ENCODE measurements at places on chromosomes 11 and 22. TPM values are rescaled to one million over a fixed set of nuclear protein-coding genes. Genes with fewer than 3 reads are reported as not detected.

- no peak for DNase-seq
Observed at GRCh38 chr22:35632935-35633334, 15.3 kb upstream of the APOL6 start.

DNA sequence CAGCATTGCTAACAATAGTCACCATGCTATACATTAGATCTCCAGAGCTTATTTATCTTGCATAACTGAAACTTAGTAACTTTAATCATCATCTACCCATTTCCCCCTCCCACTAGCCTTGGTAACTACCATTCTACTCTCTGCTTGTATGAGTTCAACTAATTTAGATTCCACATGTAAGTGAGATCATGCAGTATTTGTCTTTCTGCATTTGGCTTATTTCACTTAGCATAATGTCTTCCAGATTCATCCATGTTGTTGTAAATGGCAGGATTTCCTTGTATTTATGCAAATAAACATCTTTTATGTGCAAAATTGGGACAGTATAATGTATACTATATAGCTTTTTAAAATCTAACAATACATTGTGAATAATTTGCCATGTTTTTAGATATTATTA is 66.0 kb upstream of the ZBED5 start:
- no peak for DNase-seq

DNA sequence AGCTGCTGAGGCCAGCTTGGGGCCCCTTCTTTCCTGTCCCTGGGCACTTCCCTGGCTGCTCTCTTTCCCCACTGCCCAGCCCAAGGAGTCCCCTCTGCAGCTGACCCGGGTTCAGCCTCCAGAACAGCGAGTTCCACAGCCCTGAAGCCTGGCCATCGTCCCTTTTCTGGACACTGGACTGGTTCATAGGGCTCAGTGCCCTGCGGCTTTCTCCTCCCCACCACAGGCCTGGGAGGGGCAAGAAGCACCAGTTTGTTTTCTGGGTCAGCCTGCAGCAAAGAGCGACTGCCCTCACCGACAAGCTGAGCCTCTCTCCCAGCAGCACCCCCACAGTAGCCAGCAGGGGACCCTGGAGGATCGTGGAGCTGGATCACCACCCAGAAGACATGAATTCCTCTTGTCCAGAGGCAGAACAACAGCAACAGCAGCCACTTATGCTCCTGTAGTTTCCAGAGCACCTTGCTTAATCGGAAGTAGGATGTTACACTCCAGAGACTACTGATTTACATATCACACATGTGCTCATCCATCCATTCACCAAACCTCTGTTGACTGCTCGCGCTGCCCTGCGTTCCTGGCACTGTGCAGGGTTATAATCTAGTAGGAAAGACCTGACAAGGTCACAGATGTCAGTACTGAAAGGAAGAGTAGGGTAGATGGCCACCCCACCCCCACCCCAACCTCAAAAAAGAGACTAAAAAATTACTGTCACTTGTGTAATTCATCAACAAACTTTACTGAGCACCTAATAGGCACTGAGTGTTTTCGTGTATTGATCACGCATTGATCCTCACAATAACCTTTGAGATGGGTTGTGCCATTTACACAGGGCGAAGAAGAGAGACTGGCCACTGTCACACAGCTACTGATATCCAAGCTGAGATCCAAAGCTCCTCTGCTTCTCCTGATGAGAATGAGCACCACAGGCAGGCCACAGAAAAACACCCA is 13.0 kb upstream of the CXCR5 start:
- no peak for DNase-seq

GRCh38 chr11:90737444-90738050 is 514.7 kb upstream of the CHORDC1 start:
- no peak for DNase-seq

DNA sequence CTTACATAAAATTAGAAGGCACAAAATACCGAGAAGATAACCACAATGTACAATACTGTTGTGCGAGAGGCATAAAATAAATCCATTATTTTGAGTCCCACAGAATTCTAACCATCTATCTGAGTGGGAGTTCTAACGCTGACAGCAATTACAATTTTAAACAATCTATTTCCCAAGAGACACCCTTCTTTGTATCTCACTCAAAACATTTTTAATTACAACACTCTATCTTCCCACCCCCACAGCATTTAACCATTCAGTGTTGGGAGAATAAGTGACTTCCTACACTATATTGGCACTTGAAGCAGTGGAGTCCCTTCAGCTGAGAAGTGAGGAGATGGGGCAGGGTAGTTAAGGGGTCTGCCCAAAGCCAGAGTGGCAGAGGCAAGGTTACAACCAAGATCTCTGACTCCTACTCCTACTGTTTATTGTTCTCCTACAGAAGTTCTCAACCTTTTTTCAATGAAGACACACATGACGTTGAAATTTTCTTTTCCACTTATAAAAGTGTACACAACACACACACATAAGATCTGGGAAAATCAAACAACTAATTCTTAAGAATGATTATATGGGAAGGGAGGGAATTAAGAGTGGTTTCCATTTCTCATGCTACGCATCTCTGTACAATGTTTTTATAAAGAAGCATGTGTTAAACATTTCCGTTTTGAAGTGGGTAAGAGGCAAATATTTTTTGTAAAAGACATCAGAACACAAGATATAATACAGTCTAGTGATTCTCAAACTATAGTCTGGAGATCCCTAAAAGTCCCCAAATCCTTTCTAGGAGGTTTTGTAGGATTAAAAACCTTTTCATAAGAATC is 10.9 kb downstream of the SLC25A17 start:
- DNase-seq = no peak

GRCh38 chr11:26994631-26995095 is 751 bp downstream of the FIBIN start:
- DNase-seq = no peak

DNA sequence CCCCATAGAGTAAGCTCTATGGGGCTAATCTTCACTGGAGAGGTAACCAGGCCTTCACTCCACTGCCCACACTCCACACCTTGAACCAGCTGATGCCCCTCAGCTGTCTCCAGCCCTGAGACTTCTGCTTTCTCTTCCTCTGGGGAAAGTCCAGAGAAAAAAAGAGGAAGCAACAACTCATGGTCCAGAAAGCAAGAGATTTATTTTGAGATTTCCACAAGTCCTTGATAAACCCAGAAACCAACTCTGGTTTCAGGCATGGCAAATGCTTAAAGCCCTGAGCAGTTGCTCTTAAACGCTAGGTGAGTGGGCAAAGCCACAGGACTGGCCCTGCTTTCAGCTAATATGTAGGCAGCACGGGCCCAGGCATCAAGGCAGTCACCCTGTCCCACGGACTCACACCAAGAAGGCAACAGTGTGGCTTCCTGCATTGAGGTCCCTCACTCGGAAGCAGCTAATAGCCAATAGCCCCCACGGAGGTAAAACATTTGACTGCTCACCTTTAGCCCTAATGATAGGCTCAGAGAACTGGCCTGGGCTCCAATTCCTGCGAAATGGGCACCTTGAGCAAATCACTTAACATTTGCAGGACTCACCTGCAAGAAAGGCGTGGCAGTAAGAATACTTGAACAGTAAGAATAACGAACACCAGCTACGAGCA is 4.3 kb downstream of the CYB561A3 start:
- no peak for DNase-seq

DNA sequence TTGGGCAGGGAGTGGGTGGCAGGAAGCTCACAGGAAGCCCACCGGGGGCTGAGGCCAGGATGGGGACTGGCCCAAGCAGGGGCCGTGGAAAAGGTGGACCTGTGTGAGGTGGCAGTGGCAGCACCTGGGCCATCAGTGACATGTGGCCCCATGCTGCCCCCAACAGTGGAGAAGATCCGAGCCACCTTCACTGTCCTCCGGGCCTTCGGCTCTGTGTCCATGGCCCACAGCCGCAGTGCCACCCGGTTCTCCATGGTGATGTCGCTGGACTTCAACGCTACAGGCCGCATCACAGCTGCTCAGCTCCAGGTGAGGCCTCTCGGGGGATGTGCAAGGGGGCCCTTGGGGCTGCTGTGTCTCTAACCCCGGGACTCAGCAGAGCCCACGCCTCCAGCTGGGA is 37.9 kb downstream of the MYO18B start:
- DNase-seq = no peak

GRCh38 chr11:60078745-60079144 is 9.7 kb upstream of the MS4A2 start:
- no peak for DNase-seq

- no peak for DNase-seq
Observed at GRCh38 chr22:48781868-48782267, 1045.8 kb downstream of the BRD1 start.

DNA sequence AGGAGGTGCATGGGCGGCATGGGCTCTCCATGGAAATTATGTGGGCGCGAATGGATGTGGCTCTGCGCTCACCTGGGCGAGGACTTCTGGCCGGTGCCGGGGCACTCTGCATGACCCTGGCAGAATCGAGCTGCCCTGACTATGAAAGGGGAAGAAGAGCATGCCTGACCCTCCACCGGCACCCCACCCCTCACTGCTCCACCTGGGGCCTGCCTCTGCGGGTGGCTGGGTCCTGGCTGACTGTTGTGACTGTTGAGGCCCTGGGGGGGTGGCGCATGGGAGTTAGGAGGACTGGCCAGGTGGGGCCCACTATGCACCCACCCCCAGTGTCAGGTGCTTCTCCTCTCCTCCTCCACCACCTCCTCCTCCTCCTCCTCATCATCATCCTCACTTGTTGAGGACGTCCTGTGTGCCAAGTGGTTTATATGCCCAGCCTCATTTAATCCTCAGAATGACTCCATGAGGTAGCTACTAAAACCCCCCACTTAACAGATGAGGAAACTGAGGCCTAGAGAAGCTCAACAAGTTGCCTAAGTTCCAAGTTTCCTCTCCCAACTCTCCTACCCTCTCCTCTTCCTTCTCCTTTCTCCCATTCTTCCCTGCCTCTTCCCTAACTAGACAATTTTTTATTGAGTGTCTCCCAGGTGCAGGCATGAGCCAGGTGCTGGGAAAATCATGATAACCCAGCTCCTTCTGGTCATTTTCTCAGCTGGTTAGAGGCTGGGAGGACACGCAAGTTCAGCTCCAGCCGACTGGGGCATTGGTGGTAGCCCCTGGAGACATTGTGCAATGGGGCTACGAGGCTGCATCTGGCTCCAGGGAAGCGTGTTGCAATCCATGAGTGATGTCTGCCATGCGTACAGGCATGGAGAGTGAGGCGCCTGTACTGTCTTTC is 2.3 kb downstream of the MYEOV start:
- DNase-seq = no peak

GRCh38 chr22:25749420-25750169 is 7.6 kb downstream of the MYO18B start:
- DNase-seq = no peak

DNA sequence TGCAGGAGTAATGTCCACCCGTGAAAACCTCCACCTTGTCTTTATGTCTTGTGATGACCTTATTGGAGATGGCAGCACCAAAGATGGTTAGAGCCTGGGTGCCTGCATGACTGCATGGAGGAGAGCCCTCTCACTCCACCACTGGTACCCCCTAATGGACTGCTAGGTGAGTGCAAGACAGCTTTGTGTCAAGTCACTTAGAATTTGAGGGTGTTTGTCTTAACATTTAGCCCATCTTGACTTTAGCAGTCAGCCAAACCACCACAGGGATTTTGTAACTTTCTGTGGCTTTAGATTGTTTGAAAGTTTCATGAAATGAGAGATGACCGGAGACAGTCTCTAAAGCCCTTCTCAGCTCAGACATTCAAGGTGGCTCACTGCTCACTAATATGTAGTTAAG is 232.9 kb upstream of the NCAM1 start:
- DNase-seq = no peak

GRCh38 chr22:23280356-23281052 is 100.2 kb downstream of the BCR start:
- no peak for DNase-seq

- no peak for DNase-seq
Observed at GRCh38 chr11:128518493-128519207, 68.7 kb downstream of the ETS1 start.

GRCh38 chr11:131481303-131481702 is 110.9 kb downstream of the NTM start:
- no peak for DNase-seq

GRCh38 chr22:36584666-36585065 is 55.7 kb upstream of the EIF3D start:
- no peak for DNase-seq

DNA sequence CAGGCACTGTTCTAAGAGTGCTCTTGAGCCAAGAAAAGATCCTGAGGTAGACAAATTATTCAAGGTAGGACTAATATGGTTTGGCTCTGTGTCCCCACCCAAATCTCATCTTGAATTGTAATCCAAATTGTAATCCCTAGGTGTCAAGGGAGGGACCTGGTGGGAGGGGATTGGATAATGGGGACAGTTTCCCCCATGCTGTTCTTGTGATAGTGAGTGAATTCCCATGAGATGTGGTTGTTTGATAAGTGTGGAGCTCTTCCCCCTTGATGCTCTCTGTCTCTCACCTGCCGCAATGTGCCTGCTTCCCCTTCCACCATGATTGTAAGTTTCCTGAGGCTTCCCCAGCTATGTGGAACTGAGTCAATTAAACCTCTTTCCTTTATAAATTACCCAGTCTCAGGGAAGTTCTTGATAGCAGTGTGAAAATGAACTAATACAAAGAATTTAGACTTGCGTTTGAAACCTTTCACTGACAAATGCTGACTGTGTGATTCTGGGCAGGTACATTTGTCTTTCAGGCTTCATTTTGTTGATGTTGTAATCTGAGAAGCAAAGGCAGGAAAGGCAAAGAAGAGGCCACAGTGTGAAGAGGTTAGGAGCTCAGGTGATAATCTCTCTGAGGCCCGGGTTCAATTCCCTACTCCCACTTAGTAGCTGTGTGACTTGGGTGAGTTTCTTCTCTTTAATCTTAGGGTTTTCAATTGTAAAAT is 115.8 kb upstream of the PAX6 start:
- DNase-seq = no peak

- no peak for DNase-seq
Observed at GRCh38 chr11:73361953-73362776, 14.0 kb upstream of the RELT start.

- DNase-seq = no peak
Observed at GRCh38 chr11:25733777-25734176, 598.2 kb upstream of the ANO3 start.

PAMR1 gene
- total RNA-seq = not detected

OR2AG1 gene
- under 0.01 TPM for total RNA-seq

SMC1B gene
- total RNA-seq = 0.04 TPM

MS4A2 gene
- total RNA-seq = not detected

SPTBN2 gene
- total RNA-seq = 34.0 TPM

BBS1 gene
- 27.7 TPM for total RNA-seq
